ENCODE measurements at places on chromosomes 13 and 19. TPM values are rescaled to one million over a fixed set of nuclear protein-coding genes. Genes with fewer than 3 reads are reported as not detected.
A peak's percentile ranks its signal among the peaks of the same experiment; 100 is the strongest.

GRCh38 chr13:89457977-89458376 lies 1786.8 kb downstream of the SLITRK5 start:
- DNase-seq = no peak

- no peak for DNase-seq
Observed at GRCh38 chr19:22427547-22427946, 5.4 kb upstream of the ZNF98 start.

GRCh38 chr19:43595605-43595998 lies 332 bp downstream of the IRGQ start:
- no peak for DNase-seq

- DNase-seq = peak; percentile 24
Observed at GRCh38 chr13:103130681-103131210, 64.5 kb upstream of the SLC10A2 start.

DNA sequence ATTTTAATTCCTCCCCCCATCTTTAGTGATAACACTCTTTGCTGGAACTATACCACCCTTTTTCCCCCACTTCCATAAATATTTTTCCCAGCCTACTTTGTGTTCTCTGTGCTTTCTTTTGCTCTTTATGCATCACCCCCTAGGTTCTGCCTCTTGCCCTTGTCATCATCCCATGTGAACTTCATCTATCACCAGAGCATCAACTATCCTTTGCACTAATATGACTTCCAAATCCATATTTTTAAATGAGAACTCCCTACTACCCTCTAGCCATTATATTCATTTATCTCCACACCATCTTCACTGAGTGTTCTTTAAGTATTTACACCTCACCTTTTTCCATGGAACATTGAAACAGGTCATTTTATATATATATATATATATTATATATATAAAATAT lies 452.7 kb downstream of the FOXO1 start:
- DNase-seq = no peak

GRCh38 chr19:7550987-7551761 lies 15.7 kb downstream of the PNPLA6 start:
- peak; percentile 28 for DNase-seq

The NALCN gene
- not detected for total RNA-seq

All from HT-29 (cell line).